ENCODE measurements at places on chromosomes 1 and 21.

DNA sequence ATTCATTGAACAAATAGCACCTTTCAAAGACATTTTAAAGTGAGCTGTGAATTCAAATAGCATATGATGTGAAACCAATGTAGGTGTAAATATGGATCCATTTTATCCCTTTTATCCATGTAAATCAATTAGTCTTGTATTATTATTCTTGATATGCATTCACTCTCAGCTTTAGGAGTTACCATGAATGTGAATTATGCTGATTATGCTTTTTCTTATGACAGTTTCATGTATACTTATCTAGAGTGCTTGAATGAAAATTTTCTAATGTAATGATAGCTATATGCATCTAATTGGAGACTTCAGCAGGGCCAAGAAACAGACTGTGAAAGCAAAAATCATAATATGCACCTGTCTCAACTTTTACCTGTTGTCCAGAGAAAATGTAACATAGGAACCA, 226.6 kb upstream of the ST6GALNAC5 start:
- no peak for DNase-seq

- DNase-seq: no peak
Observed at GRCh38 chr1:166915941-166916340, 39.9 kb upstream of the TADA1 start.

DNA sequence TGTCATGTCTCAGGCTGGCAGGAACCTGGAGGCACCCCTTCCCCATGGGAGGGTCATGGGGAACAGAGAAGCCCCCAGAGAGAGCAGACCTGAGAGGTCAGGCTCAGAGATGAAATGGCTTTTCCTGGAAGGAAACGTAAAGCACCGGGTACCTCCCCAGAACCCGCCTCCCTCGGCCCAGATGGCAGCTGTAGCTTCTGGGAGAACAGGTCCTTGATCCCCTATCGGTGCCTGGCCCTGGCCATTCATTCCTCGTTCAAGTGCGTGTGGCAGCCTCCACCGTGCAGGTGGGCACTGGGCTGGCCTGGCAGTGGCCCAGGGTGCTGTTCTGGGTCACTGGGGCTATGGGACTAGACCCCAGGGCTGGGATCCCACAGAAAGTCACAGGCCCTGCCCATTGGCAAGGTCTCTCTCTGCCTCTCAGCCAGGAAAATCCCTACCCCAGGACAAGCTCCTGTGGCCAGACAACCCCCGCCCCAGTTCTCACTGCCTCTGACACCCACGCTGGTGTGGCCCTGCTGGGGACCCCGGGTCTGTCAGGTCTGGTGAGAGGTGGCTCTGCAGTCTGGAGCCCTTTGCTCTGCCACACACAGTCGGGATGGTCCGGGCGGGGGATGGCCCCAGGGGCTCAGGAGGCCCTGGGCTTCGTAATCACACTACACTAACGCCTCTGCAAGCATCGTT, 183.2 kb upstream of the VAMP3 start:
- DNase-seq: no peak

DNA sequence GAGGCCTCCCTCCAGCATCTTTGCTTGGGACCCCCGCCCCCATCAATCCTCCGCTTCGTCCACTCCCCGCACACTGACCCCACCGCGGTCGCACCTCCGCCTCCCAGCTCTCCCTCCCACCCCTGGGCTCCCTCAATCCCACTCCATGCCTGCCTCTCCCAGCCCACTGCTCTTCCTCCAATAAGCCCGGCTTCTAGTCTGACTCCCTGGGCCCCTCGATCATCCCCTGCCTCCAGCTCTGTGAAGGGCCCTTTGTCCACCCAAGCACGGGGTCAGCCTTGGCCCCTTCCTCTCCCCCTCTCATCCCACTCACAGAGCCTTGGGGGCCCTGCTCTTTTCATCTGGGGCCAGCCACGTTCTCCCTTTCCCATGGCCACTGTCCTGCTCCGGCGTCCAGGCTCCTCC, 1.5 kb upstream of the TMEM200B start:
- DNase-seq: no peak

DNA sequence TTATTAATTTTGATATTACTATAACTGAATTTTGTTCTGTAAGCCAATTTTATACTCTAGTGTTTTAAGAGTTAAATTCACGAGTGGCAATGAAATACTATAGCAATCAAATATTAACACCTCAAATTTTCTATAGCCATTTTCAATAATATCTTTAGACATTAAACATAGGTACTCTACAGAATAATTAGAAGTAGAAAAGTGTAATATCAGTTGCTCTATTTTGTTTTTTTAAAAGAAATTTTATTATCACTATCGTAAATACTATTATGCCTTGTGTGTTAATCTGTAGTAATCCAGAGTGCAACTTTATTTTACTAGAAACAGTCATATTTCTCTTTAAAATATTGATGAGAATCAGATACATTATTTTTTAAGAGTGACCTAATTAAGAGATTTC, 691.2 kb downstream of the USP25 start:
- DNase-seq: no peak

DNA sequence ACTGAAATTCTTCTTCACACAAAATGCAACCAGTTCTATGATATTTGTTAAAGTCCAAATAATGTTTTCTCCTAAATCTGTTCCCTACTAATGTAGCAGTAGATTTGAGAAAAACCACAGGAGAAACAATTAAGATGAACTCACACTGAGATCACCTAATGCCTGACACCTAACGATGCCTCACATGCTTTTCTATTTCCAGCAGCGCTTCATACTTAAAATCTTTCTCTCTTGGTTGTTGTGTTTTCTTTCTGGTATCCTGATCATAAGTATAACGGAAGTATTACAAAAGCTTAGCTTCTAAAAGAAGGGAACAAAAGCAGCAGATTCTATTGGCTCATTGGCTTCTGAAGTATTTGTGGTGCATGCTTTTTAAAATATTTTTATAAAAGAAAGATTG, 267.2 kb upstream of the SGIP1 start:
- no peak for DNase-seq

- no peak for DNase-seq
Observed at GRCh38 chr1:110185181-110185580, 24.9 kb upstream of the KCNC4 start.

DNA sequence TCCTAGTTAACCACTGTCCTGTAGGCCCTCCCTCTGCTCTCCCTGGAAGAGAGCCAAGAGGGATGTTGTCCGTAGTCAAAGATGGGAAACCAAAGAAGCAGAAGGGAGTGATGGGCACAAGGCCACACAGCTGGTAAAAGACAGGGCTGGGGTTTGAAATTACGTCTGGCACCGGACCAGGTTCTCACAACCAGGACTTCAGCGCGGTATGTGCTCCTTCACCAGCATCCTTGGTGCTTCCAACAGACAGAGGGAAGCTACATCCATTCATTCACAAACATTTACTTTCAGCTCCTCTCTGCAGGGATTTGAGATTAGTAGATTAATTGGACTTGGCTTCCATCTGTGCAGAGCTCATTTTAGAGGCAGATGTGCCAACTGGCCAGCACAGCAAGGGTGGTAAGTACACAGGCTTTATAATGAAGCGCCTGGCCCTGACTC, 191.2 kb downstream of the TRABD2B start:
- no peak for DNase-seq

DNA sequence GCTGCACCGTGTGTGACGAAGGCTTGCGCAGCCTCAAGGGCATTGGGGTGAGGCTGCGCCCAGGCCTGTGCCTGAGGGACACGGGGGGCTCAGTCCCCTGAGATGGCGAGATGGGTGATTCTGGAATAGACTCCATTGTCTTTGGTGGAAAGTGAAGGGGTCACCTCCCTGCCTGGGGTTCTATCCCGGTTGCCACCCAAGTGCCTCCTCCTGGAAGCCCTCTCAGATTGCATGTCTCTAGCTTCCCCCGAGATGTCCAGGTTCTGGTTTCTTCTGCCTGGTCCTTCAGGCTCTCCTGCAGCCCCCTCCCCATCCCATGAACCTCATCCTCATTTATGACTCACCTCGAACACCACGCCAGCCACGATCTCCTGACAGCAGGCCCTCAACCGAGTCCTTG, 22.3 kb upstream of the MFN2 start:
- DNase-seq: no peak

GRCh38 chr1:202754293-202754692, 44.0 kb upstream of the SYT2 start:
- DNase-seq: no peak

DNA sequence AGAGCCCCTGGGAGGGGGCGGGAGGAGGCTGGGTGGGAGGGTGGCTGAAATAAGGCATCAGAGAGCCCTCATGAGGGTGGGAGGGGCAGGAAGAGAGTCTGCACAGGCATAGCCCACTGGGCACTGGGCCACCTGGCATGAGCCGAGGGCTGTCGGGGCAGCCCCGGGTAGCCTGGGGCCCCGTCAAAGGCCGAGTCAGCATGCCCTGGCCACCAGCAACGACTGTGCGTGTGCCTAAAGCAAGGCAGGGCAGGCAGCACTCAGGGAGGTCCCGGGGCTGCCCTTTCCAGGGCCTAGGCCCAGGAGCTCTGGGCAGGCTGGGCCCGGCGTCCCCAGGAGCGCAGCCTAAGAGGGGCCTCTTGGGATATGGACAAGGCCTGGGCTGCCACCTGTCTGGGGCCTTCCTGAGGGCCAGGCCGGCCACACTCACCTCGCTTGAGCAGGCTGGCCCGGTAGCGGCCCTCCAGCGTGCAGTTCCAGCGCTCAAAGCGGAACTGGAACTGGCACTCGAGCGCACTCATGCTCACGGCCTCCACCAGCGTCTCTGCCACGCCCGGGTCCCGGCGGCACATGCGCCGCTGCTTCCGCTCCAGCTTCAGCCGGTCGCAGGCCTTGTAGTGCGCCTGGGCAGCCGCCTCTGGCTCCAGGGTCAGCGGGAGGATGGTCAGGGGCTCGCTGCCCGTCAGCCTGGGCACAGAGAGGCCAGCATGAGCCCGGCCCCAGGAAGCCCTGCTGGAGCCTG, 22.7 kb downstream of the WNT9A start:
- DNase-seq: no peak

DNA sequence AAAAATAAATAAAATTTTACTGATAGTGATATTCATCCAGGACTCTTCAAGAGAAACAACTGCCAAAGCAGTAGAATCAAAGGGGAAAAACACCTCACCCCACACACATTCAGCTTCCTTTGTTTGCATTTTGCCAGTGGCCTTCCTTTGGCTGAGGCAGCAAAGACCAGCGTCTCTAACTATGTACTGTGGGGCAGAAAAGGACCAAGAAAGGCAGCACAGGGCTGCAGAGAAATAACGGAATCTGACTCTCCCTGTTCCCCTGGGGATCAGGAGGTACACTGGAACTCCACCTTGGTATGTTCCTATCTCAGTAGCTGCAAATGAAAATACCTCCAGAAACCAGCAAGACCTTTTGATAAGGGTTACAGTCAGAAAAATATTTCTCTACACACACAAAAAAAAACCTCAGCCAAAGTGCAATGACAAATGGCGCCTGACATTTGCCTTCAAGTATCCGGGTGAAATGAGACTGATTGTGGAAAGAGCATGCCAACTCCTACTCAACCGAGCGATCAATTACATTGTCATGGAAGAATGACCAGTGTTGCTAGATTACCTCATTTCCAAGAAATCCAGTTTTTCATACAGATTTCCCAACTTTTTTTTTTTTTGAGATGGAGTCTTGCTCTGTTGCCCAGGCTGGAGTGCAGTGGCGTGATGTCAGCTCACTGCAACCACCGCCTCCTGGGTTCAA, 50.9 kb downstream of the TARBP1 start:
- no peak for DNase-seq

- no peak for DNase-seq
Observed at GRCh38 chr1:84704872-84705417, 14.7 kb upstream of the SSX2IP start.

- peak; percentile 25 for DNase-seq
Observed at GRCh38 chr21:36422279-36423098, 37.3 kb downstream of the CHAF1B start.

DNA sequence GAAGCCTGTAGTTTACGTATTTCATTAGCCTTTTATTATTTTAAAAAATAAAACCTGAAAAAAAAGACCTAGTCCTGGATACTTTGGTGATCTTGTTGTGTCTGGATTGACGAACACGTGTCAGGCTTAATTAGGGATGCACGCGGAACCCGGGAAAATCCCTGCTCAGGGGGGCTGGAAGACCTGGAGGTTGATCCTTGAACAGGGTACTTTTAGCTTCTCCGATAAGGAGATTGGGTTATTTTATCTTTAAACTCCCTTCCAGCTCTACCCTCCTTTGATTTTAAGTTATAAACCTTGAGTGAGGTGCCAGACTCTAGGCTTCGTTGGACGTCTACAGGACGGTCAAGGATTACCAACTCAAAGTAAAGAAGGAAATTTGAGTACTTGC, 552 bp upstream of the ZNF691 start:
- no peak for DNase-seq

- no peak for DNase-seq
Observed at GRCh38 chr1:21894034-21894881, 42.9 kb downstream of the HSPG2 start.

GRCh38 chr1:229600229-229600628, 25.7 kb downstream of the TAF5L start:
- no peak for DNase-seq

DNA sequence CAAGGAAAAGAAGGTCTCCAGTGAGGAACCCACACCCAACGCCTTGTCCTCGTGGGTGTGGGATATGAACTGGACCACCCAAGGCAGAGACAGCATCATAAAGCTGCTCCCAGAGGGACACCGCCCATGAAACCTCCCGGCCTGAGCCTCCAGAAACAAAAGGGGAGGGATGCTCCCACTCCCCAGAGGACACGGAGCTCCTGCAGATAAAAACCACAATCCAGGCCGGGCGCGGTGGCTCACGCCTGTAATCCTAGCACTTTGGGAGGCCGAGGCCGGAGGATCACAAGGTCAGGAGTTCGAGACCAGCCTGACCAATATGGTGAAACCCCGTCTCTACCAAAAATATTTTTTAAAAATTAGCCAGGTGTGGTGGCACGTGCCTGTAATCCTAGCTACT, 66.4 kb downstream of the CHD5 start:
- no peak for DNase-seq

GRCh38 chr1:216614011-216614934, 109.0 kb downstream of the ESRRG start:
- no peak for DNase-seq

- peak; percentile 77 for DNase-seq
Observed at GRCh38 chr1:202159534-202160371, 649 bp downstream of the PTPN7 start.

DNA sequence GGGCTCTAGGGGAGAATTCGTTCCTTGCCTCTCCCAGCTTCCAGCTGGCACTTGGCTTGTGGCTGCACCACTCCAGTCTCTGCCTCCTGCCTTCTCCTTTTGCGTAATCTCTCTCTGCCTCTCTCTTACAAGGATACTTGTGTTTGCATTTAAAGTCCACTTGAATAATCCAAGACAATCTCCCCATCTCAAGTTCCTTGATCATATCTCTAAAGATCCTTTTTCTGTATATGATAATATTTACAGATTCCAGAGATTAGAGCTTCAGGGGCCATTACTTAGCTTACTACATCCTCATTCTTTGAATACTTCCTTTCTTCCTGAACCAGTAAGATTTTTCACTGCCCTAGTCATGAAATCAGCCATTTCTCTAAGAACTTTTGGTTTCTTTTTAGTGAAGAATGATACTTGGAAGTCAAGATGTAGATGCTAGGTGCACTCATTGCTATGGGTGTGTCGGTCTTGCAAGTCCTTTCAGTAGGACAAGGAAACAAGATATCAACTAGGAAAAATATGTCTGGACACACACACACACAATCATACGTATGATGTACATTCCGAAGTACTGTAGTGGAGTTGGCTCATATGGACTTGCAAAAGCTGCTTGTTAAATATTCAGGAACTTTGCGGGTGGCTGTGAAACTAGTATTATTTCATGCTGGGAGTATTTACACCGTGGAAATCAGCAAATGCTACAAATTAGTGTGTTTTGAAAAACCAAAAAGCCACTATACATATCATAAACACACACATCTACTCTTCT, 20.8 kb upstream of the RLF start:
- DNase-seq: no peak

All from stimulated activated CD4-positive, alpha-beta T cell treated with anti-CD3 and anti-CD28 coated beads, Interleukin-2, amount 100 ng/mL, for 24 hours (primary cell).